HuH-7.5 (cell line): ENCODE measurements at places on chromosomes 5 and 9.

DNA sequence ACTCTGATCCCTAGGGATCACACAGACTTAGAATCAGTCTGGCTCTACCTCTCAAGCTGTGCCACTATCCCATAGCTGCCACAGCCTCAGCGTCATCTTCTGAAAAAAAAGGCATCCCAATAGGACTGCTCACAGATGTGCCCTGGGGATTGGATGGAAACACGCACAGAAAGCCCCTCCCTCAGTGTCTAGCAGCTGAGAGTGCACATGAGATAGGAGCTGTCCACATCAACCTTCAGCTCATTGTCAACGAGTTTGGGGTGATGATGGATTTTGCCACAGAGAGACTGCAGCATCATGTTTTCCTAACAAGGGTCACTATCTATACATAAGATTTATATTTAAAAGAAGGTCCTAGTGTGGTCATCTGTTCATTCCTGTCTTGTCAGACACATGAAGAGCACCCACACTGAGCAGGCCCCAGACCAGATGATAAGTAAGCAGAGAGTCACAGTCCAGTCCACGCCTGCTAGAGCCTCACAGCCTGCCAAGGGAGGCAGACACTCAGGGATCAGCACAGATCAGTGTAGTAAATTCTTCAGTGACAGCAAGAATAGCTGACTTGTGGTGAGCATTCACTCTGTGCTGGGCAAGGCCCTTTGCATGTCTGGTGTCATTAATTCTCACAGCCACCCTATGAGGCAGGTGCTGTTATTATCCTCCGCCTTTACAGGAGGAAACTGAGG is 25.8 kb downstream of the AFAP1L1 start:
- no peak for DNase-seq

DNA sequence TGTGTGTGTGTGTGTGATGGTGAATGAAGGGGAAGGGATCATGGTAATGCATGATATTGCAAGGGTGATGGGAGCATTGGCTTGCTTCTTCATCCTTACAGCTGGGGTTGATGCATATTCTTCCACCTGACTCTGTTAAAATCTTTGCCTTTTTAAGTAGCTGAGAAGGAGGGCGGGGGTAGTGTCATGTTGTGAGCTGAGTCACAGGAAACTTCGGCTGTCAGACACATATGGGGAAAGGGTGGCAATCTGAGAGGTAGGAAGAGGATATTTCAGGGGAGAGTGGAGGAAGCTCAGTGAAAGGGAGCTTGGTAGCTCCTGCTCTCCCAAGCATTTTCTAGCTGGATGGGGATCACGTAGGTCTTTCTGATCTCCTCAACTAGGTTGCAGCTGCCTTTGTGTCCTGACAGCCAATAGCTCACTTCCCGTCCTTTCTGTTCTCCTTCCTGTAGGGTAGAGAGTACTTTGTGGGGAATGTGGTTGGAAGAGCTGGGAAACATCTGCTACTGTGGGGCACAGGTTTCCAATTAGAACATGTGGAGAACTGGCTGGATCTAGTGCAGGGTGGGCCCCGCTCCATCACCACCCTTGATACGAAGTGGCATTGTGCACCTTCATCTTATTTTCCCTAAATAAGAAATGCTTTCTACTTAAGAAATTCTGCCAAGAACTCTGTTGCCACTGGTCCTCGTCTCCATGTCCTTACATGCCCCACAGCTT is 18.1 kb upstream of the CLK4 start:
- no peak for DNase-seq

DNA sequence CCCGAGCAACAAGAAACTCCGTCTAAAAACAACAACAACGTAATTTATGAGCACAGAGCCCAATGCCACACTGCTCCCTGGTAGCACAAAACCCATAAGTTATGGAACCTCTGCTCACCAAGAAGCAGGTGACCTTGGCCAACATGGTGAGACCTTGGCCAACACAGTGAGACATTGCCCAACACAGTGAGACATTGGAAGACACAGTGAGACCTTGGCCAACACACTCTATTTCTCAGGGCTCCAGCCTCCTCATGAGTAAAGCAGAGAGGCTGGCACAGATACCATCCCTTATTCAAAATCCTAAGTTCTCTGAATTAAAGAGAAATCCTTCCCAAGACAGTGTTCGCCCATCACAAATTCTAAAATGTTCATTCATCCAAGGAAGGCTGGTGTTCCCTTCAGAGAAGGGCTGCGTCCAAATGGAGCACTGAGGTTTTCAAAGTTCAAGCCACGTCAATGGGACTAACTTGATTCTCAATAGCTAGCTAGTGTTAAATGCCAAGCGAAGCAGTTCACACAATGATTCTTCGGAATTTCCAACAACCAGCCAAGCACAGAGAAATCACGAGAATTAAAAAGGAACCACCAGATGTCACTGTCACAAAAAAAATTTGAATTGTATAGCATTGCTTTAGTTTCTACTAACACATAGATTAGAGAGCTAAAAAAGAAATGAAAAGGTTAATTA is 29.5 kb downstream of the TTC39B start:
- DNase-seq = no peak

- no peak for DNase-seq
Measured at GRCh38 chr9:112349008-112349333, 15.6 kb upstream of the PTBP3 start.

- no peak for DNase-seq
Measured at GRCh38 chr5:170251462-170251861, 18.7 kb downstream of the C5orf58 start.

DNA sequence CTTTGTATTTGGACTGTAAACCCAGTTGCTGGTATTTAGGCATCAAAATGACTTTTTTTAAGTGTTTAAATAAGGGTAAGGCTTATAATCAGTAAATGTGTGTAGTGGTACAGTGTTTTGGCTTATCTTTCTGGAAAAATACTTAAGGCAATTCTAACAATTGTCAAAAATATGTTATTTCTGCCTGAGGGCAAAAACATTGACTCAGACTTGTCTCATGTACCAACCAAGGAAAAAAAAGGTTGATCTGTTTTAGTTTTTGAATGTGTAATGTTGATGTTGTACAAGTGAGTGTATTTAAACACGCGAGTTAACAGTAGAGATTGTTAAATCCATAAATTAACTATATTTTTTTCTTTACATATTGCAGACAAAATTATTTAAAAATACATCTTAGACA is 277.8 kb upstream of the TYRP1 start:
- DNase-seq = no peak

- no peak for DNase-seq
Measured at GRCh38 chr9:1659363-1659690, 355.8 kb upstream of the SMARCA2 start.
